Endothelial cell of umbilical vein (primary cell): ENCODE measurements at places on chromosomes 12 and 14. TPM values are rescaled to one million over a fixed set of nuclear protein-coding genes. Genes with fewer than 3 reads are reported as not detected.
A peak's percentile ranks its signal among the peaks of the same experiment; 100 is the strongest.

The STAC3 gene
- 0.55 and 1.0 TPM in 2 replicates for total RNA-seq

The DEPDC4 gene
- 0.44 and 0.66 TPM in 2 replicates for total RNA-seq

The PARPBP gene
- total RNA-seq: 19.0 and 19.6 TPM in 2 replicates

The FBXL14 gene
- total RNA-seq: 10.2 and 11.3 TPM in 2 replicates

The KRT3 gene
- not detected in 2 replicates for total RNA-seq

The PSMA6 gene
- total RNA-seq: 195 and 197 TPM in 2 replicates

The SENP1 gene
- 20.5 and 21.3 TPM in 2 replicates for total RNA-seq

The IAPP gene
- not detected in 2 replicates for total RNA-seq

The PDE6H gene
- total RNA-seq: not detected in 2 replicates

The SLC7A7 gene
- total RNA-seq: 18.5 and 22.5 TPM in 2 replicates

GRCh38 chr14:69703047-69704039, 63.6 kb upstream of the SRSF5 start:
- no peaks in the 10 kb centered on the region for H3K27me3 ChIP-seq
- no peak for DNase-seq
- no peak overlapping the region for H3K4me3 ChIP-seq
- H3K36me3 ChIP-seq: no peaks in the 10 kb centered on the region
- H3K4me1 ChIP-seq: peaks cover 24% of the 10 kb centered on the region

GRCh38 chr12:122293081-122293480, 26.8 kb upstream of the VPS33A start:
- no peaks in the 10 kb centered on the region for H3K27me3 ChIP-seq
- H3K4me3 ChIP-seq: no peak overlapping the region
- DNase-seq: no peak
- H3K4me1 ChIP-seq: no peaks in the 10 kb centered on the region
- no peak overlapping the region for H3K27ac ChIP-seq
- H3K36me3 ChIP-seq: peaks cover 7% of the 10 kb centered on the region

GRCh38 chr12:115798309-115798917, 479.1 kb downstream of the MED13L start:
- H3K27ac ChIP-seq: no peak overlapping the region
- DNase-seq: no peak
- H3K4me1 ChIP-seq: no peaks in the 10 kb centered on the region
- no peaks in the 10 kb centered on the region for H3K27me3 ChIP-seq

GRCh38 chr12:123762715-123763052, 583 bp downstream of the DNAH10 start:
- no peak overlapping the region for H3K4me3 ChIP-seq
- H3K4me1 ChIP-seq: peaks cover 9% of the 10 kb centered on the region
- no peaks in the 10 kb centered on the region for H3K36me3 ChIP-seq
- no peak for DNase-seq

DNA sequence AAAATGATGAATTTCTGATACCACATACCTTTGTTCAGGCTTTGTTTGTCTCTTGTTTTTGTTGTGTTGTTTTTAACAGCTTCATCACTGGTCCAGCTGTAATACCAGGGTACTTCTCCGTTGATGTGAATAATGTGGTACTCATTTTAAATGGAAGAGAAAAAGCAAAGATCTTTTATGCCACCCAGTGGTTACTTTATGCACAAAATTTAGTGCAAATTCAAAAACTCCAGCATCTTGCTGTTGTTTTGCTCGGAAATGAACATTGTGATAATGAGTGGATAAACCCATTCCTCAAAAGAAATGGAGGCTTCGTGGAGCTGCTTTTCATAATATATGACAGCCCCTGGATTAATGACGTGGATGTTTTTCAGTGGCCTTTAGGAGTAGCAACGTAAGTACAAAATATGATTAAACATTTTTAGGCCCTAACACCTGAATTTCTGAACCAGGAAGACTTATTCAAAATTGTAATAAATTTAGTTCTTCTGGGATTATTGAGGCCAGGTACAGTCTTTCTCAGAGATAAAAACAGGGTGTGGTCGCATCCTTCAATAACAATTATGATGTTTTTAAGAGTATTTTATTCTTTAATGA, 22.4 kb downstream of the RXYLT1 start:
- no peaks in the 10 kb centered on the region for H3K4me1 ChIP-seq
- peak; percentile 43 for DNase-seq
- no peak overlapping the region for H3K27ac ChIP-seq
- peaks cover 1% of the 10 kb centered on the region for H3K36me3 ChIP-seq
- no peak overlapping the region for H3K4me3 ChIP-seq

DNA sequence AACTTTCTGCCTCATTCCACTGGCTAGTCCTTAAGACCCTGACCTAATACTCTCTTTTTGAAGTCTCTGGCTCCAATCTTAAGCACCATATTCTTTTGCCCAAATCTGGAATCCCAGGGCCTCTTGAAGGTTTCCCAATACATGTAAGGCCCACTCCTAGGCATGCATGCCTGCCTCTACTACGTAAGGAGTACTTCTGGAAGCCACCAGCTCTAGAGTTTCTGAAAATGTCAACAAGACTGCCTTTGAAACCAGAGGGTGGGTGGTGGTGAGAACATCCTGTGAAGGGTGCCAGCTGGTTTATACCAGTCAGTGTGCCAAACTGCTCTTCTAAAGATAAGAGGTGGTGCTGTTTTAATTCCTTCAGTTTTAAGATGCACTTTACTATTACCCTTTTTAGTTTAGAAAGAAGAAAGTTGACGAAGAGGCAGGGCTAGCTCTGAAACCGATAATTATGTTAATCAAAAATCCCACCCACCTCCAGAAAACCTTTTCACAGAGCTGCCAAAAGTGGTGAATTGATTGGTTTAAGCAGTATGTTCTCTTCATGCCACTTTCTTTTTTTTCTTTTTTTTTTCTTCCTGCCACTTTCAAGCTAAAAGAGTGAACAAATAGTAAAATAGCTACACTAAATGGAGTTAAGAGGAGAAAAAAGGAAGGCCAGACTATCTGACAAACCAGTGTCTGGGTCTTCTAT, 8.7 kb upstream of the WDR89 start:
- no peak overlapping the region for H3K27ac ChIP-seq
- H3K36me3 ChIP-seq: no peaks in the 10 kb centered on the region
- no peak overlapping the region for H3K4me3 ChIP-seq
- no peaks in the 10 kb centered on the region for H3K27me3 ChIP-seq
- DNase-seq: no peak

- H3K27me3 ChIP-seq: no peaks in the 10 kb centered on the region
- DNase-seq: peak; percentile 59
- peak overlapping the region; percentile 95 for H3K27ac ChIP-seq
- no peak overlapping the region for H3K4me3 ChIP-seq
- peaks cover 66% of the 10 kb centered on the region for H3K4me1 ChIP-seq
These were observed 138.0 kb downstream of the C12orf75 start for GRCh38 chr12:105468464-105468863.

GRCh38 chr14:32201816-32202490, at the start of gene RNU6-7:
Gene RNU6-7 (plus strand): TSS chr14:32202045.
- DNase-seq: no peak
- H3K27ac ChIP-seq: no peak within 1 kb of the TSS
- H3K4me1 ChIP-seq: peaks cover 16% of the 10 kb centered on the region
- peaks cover 6% of the 10 kb centered on the region for H3K27me3 ChIP-seq
- H3K4me3 ChIP-seq: peak within 1 kb of the TSS; percentile 55

DNA sequence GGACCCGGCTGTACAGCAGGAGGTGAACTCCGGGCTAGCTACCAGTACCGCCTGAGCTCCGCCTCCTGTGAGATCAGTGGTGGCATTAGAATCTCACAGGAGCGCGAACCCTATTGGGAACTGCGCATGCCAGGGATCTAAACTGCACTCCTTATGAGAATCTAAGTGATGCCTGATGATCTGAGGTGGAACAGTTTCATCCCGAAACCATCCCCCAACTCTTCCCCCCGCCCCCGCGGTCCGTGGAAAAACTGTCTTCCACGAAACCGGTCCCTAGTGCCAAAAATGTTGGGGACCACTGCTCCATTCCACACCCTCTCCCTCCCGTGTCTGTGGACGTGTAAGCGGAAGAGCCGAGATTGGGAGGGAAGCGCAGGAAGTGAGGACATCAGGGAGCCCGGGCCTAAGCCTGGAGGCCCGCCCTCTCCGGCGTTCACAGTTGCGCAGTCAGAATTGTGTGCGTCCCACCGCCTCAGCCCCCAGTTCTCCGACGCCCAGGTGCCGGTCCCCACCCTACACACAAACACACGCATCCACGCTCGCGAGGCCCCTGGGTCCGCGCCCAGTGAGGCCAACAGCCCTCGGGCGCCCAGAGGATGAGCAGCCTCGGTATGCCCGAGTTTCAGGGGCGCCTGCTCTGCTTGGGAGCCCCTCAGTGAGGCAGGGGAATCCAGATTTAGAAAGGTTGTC, 1.8 kb upstream of the RNASE4 start:
- H3K27ac ChIP-seq: peak overlapping the region; percentile 97
- H3K36me3 ChIP-seq: no peaks in the 10 kb centered on the region
- DNase-seq: peak; percentile 95
- peaks cover 27% of the 10 kb centered on the region for H3K4me1 ChIP-seq
- H3K27me3 ChIP-seq: no peaks in the 10 kb centered on the region

GRCh38 chr12:3225154-3225795, 148.1 kb downstream of the TSPAN9 start:
- H3K27ac ChIP-seq: peak overlapping the region; percentile 96
- H3K27me3 ChIP-seq: no peaks in the 10 kb centered on the region
- peak; percentile 94 for DNase-seq
- H3K36me3 ChIP-seq: no peaks in the 10 kb centered on the region
- peaks cover 17% of the 10 kb centered on the region for H3K4me1 ChIP-seq

- no peak overlapping the region for H3K27ac ChIP-seq
- no peaks in the 10 kb centered on the region for H3K4me1 ChIP-seq
- no peaks in the 10 kb centered on the region for H3K36me3 ChIP-seq
- H3K27me3 ChIP-seq: no peaks in the 10 kb centered on the region
These were observed 243.1 kb downstream of the BCAT1 start for GRCh38 chr12:24705741-24706358.

GRCh38 chr12:49342914-49343731, 3.6 kb upstream of the DNAJC22 start:
- DNase-seq: no peak
- peaks cover 46% of the 10 kb centered on the region for H3K27me3 ChIP-seq
- H3K4me1 ChIP-seq: peaks cover 38% of the 10 kb centered on the region
- no peak overlapping the region for H3K27ac ChIP-seq
- H3K36me3 ChIP-seq: no peaks in the 10 kb centered on the region

DNA sequence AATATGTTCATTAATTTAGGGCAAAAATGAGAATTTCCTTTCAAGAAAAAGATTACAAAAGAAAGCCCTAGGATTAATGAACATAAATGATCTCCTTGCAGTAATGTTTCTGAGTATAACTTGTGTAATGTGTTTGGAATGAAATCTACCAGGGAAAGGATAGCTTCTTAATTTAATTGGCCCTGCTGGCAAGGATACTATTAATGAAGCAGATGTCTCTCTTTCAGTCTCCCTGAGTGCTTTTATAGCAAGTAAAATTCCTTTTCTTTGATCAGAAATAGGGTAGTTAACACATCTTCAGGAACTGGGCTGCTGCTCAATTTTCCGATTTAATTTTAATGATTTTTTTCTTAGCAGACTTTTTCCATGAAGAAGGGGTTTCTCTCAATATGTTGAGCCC, 379.4 kb upstream of the PDE3A start:
- H3K36me3 ChIP-seq: no peaks in the 10 kb centered on the region
- H3K4me3 ChIP-seq: no peak overlapping the region

GRCh38 chr12:69106482-69107118, 132.8 kb upstream of the CPSF6 start:
- H3K4me1 ChIP-seq: no peaks in the 10 kb centered on the region
- H3K36me3 ChIP-seq: no peaks in the 10 kb centered on the region
- no peak overlapping the region for H3K4me3 ChIP-seq
- H3K27me3 ChIP-seq: peaks cover 4% of the 10 kb centered on the region

DNA sequence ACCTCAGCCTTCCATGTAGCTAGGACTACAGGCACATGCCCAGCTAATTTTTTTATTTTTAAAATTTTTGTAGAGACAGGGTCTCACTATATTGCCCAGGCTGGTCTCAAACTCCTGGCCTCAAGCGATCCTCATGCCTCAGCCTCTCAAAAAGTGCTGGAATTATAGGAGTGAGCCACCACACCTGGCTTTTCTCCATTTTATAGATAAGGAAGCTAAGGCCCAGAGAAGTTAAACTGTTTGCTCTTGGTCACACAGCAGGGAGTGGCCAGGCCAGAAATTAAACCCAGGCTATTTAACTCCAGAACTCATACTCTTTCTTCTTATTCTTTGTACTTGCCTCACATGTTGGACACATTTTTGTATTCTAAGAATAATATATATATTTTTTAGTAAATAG, 16.5 kb downstream of the UBE3B start:
- H3K27ac ChIP-seq: no peak overlapping the region
- peaks cover 12% of the 10 kb centered on the region for H3K36me3 ChIP-seq
- no peak overlapping the region for H3K4me3 ChIP-seq
- no peaks in the 10 kb centered on the region for H3K27me3 ChIP-seq

DNA sequence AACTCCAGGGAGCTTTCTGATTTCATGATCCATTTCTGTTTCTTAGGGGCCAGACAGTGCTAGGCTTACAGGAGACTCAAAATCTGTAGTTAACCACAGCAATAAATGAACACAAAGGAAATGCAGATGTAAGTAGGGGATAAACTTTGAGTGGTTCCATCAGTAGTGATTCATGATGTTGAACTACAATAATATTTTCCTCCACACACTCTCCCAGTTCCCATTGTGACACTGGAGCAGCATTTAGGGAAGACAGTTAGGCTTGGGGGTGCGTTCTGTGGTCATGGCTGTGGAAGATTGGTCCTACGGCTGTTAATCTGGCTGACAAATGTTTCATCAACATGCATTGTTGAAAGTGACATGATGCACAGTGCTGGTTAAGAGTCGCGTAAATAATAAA, 66.9 kb downstream of the HMGA2 start:
- H3K4me3 ChIP-seq: no peak overlapping the region
- no peaks in the 10 kb centered on the region for H3K27me3 ChIP-seq
- H3K4me1 ChIP-seq: peaks cover 53% of the 10 kb centered on the region

DNA sequence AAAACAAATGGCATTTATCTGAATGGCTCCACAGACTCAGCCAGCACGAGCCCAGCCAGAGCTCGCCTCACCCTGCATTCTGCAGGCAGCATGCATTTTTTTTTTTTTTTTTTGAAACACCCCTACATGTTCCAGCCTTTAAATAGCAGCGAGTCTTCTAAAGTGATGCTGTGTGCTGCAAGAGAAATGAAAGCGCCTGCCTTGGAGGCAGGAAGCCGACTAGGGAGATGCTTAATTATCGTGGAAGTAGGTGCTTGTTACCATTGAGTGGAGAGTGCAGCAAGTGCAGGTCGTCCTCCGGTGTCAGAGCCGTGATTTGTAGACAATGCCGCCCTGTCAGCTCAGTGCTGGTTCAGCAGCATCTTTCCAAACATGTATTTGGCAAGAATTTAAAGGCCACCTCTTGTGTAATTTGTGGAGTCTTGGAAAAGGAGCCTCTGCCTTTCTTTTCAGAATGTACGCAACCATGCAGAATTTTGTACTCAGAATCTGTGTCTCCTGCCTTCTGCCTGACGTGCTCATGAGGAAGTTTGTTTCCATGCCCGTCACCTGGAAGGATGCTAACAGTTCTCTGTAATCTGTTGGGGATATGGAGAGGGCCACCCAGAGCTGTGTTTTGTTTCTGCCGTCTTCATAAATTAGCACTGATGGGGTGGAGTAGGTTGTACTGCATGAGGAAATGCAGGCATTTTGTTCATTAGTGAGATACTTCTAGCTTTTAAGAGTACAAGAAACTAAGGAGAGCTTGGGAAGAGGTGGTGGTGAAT, 345.9 kb upstream of the RGS6 start:
- no peak overlapping the region for H3K4me3 ChIP-seq
- no peak overlapping the region for H3K27ac ChIP-seq
- no peak for DNase-seq
- H3K27me3 ChIP-seq: no peaks in the 10 kb centered on the region
- no peaks in the 10 kb centered on the region for H3K36me3 ChIP-seq
